GM06990 (cell line): ENCODE measurements at places on chromosomes 5 and 9.
A peak's percentile ranks its signal among the peaks of the same experiment; 100 is the strongest.

DNA sequence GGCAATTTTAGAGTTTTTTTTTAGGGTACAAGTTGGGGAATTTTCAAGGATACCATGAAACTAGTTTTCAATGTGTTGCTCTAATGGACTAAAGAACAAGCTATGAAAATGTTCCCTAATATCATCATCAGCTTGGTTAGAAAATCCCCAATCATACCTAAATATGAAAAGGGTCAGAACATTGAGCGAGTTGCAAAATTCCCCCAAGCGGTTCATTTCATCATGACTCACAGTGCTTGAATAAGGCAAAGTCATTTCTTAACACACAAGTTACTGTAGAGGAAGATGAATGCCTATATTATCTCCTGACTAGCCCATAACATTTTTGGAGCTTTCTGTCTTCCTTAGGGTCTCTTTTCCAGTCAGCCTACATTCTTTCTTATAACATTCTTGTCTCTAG, 62.7 kb downstream of the ST8SIA4 start:
- DNase-seq: peak; percentile 76

- no peak for DNase-seq
Observed at GRCh38 chr9:108191065-108191464, 664.7 kb downstream of the ACTL7B start.

DNA sequence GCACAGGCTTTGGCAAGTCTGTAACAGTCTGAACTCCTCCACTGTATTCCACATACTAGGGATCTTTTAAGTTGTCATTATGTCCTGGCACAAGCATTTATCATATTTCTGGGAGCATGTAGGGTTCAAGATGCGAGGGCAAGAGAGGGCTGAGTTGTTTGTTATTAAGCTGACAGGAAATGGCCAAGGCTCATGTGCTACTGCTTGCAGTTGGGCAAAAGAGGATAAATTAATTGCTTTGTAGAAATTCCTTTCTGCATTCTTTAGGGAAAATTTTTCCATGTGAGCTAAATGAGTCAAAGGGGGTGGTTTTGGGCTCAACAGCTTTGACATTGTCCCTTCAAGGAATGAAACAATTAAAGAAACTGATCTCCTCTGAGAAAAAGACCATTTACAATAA, 35.4 kb downstream of the DOCK8 start:
- no peak for DNase-seq

DNA sequence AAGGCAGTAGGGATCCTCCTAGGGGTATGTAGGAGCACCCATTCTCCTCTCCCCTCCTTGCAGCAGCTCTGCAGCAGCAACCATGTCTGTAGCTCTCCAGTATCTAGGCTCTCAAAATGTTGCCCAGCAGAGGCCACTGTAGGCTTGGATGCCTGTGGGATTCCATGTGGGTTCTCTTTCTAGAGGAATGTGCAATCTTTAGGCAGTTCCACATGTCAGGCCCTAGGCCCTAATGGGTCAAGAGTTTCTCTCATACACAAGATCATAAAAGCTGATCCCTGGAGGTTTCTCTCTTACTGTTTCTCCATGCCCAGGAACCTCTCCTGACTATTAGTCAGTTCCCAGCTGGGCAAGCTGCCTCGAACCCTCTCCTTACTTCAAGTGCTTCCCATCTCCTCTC, 215.8 kb downstream of the FRMD3 start:
- DNase-seq: no peak

DNA sequence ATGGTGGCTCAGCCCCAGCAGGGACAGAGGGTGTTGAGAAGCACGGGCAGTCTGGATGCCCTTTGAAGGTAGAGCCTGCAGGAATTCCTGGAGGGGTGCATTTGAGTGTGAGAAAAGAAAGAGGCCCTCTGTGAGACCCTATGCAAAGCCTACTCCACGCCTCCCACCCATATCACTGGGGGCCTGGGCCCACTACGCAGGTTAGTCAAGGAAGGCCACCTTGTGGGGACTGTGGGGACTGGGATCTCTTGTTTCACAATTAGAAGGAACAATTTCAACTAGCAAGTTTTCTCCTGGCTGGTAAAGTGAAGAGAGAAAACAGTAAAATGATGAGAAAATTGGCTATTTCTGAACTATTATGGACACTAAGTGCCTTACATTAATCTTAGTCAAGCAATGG, 486.2 kb upstream of the DAP start:
- DNase-seq: no peak

GRCh38 chr9:133773889-133774655, 35.9 kb upstream of the SARDH start:
- no peak for DNase-seq

DNA sequence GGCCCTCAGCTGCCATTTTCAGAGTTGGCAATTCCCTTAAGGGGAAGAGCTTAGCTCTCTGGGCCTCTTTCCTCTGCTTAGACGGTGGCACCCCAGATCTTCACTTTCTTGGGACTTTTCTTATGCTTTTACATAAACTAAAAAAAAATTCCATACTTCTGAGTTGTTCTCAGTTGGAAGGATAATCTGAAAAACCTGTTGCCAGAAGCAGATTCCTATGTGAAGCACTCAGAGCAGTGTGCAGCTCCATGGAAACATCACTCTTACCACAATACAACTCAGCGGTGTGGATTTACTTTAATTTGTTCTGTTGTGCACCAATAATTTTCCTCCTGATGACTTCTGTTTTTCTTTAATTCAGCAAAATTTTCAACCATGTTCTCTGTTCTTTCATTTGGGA, 44.1 kb upstream of the MROH2B start:
- no peak for DNase-seq

GRCh38 chr5:51188001-51188591, 195.2 kb upstream of the ISL1 start:
- no peak for DNase-seq
